ENCODE measurements at places on chromosomes 12 and 14.
A peak's percentile ranks its signal among the peaks of the same experiment; 100 is the strongest.

DNA sequence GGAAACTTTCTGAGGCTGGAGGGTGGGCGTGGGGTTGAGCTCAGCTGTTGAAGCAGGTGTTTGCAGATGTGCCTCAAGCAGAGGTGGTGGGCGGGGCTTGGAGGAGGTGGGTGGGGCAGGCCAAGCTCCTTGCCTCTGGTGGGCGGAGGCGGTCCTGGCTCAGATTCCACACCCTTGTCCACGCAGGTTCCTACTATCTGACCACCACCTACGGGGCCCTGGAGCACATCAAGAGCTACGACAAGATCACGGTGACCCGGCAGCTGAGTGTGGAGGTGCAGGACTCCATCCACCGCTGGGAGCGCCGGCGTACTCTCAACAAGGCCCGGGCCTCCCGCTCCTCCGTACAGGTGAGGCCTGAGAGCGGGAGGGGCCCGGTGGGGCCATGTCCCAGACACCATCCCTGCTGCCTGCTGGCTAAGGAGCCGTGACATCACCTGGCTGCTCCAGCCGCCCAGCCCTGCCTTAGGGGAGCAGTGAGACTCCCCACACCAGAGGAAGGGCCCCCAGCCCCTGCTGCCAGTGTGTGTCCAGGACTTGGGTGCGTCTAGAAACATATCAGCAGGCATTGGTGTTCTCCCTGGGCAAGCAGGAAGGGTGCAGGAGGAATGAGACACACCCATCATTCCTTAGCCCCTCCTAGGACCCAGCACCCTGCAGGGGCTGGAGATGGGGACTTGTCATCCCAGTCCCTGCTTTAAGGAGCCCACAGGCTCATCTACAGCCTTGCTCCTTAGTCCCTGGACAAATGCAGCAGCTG is 63.4 kb downstream of the LGMN start:
- DNase-seq = no peak

DNA sequence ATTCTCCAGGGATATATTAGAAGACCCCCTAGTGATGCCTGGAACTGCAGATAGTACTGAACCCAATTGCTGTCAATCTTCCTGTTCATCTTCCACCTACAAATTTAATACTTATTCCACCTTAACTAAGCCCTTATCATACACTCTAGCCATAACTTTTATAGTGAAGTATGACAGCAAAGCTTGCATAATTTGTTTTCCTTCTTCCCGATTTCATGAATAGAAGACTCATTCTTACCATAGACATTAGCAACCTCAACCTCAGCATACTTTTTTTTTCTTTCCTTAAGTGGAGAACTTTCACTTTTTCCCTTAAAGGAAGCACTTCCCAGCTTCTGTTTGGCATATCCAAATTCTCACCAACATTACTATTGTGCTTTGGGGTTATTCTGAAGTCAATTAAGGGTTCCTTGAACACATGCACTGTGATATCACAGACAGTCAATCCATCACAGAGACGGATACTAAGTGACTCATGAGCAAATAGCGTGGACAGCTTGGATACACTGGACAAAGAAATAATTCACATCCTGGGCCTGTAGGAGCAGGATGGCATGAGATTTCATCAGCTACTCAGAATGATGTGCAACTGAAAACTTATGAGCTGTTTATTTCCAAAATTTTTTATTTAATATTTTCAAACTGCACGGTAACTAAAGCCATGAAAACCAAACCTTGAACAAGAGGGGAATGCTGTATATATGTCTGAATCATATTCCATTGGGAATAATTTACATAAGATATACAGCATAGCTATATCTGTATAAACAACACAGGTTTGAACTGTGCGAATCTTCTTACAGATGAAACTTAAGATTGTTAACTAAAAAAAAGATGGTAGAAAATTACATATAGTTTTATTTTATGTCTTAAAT is 63.9 kb downstream of the SYT1 start:
- DNase-seq = no peak

- no peak for DNase-seq
These were observed 164.8 kb upstream of the NRXN3 start for GRCh38 chr14:78005325-78005724.

GRCh38 chr12:2307550-2307949 is 254.8 kb downstream of the CACNA1C start:
- no peak for DNase-seq

GRCh38 chr12:123363740-123364531 is 711 bp downstream of the SBNO1 start:
- peak; percentile 50 for DNase-seq

- DNase-seq = no peak
These were observed 126.9 kb upstream of the KRAS start for GRCh38 chr12:25377469-25378177.

DNA sequence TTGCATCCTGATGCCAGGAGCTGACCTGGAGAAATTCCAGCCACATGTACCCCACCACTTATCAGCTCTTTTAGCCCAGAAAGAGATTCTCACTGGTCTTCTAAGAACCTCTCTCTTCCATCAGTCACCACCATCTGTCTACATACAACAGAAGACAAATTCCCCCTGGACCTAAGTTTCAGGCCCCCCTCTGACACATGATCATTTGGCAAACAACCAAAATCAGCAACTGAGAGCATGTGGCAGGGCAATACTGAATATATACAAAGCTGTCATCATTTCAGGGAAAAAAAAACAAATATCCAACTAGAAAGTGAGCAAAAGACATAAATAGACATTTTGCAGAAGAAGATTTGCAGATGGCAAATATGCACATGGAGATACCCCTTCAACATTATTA is 180.2 kb downstream of the FOXN3 start:
- DNase-seq = no peak

DNA sequence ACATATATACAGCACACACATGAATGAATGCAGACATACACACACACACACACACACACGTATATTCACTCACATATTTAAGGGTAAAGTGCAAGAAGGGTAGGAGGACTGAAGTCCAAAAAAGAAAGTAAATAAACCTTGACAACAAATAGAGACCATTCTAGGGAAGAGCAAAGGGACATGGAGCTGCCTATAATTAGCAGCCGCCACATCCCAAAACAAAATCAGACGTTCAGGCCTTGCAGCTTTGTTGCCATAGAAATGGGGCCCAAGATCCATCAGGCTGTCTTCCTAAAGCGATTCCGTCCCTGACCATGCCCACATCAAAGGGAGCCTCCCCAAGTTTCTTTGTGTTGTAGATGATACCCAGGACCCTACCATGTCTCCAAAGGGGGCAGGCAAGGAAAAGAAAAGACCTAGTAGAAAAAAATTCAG is 703.5 kb upstream of the TBX3 start:
- no peak for DNase-seq

- no peak for DNase-seq
These were observed 66.5 kb downstream of the DAD1 start for GRCh38 chr14:22522466-22522957.

DNA sequence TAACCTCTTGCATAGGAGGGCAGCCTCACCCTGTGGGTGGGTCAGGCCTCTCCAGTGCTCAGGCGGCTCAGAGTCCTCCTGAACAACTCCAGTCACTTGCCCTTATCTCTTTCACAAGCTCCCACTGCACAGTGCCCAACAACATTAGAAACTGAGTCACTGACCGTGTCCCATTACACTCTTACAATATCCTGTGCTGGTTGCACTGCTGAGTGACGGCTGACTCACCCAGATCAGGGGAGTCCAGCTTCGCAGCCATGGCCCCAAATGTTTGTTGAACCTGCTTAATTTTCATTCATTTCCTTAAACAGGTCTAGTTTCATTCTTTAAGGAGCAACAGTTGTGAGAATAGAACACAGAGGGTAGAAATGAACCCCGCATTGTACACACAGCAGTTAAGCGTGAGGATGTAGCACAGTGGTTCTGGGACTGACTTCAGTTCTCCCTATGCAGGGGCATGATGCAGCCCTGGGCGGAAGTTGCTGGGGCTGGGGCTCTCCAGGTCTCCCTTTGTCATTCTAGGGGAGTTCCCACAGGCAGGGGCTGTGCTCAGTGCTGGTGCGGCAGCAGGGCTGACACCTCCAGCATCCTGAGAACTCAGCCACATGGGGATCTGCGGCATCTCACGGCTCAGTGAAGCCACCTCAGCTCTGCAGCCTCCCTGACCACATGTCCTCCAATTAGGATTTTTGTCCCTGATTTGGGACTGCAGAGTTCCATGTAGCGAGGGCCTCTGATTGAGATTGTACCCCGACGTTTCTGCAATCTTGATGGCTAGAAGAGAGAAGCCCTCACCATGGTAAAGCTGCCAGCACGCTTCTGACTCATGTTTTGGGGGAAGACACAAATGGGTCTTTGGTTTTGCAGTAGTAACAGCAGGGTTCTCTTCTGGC is 16.1 kb downstream of the GPR68 start:
- no peak for DNase-seq

DNA sequence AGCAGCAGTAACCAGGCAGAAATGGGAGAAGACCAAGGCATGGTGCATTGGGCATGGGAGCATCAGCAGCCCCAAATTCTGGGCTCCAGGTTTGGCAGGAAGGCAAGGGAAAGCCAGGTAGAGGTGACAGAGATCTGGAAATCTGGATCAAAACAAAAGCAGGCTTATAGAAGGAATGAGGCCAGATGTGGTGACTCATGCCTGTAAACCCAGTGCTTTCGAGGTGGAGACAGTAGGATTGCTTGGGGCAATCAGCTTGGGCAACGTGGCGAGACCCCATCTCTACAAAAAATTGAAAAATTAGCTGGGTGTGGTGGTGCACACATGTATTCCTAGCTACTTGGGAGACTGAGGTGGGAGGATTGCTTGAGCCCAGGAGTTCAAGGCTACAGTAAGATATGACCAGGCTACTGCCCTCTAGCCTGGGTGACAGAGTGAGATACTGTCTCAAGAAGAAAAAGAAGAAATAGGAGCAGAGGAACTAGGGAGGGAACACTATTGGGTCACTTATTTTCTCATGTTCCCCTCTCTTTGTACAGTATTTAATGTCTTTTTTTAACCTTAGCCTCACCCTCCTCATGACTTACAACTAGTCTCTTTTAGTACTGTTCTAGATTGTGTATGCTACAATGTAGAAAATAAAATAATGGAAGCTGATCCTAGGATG is 25.1 kb downstream of the SLC4A8 start:
- no peak for DNase-seq

- peak; percentile 85 for DNase-seq
These were observed 108.5 kb downstream of the SCARB1 start for GRCh38 chr12:124754949-124755800.

GRCh38 chr12:115313929-115314328 is 630.0 kb upstream of the TBX3 start:
- DNase-seq = no peak

DNA sequence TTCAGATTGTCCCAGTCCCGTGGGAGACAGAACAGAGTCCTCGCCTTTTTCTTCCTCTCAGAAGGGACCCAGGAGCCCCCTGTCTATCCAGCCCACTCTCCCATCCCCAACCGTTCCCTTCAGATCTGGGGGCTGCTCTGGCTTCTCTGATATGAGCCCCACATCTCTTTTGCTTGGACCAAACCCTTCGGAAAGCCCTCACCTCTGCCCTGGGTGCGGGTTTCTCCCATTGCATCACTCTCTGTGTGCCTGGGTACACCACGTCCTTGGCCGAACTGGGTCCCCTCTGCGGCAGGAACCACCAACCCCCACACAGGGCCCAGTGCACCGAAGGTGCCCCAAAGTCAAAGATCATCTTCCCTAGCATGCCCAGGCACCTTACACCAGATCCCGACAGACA is 87.8 kb downstream of the DICER1 start:
- DNase-seq = no peak
